ENCODE measurements at places on chromosomes 3 and 15.

DNA sequence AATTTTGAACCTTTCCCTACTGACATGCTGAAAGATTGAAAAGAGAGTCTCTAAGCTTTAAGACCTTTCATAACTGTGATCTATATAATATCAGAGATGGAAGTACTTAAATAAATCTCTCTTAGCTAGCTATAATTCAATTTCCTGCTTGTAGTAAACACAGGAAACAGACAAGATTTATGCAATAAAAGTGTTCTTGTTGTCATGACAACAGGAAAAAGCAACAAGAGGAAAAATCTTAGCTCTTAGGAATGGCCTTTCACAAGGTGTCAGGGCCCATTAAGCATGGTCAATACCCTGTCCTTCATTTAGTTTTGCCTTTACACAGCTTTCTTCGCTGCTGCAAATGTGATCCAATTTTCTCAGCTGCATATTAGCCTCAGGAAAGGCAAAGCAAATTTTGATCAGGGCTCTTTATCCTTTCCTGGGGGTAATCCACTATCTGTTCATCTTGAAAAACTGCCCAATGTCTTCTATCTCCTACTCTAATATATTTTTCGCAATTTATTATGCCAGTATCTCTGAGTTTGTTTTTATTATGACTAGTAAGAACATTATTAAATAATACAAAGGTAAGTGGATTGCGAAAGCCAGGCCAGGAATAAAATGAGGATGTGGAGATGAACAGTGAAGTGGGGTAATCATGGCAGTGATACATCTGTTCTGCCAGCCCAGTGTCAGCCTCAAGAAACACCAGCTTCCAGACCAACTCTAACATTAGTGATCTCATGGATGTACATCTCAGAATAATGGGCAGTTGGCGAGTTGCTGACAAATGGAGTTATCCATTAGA is 28.7 kb downstream of the SIDT1 start:
- DNase-seq, result peak; percentile 66

GRCh38 chr3:117630885-117631284 is 921.3 kb downstream of the TUSC7 start:
- no peak for DNase-seq

- peak; percentile 20 for DNase-seq
These were observed 1.5 kb downstream of the DLL4 start for GRCh38 chr15:40930430-40931299.

GRCh38 chr15:40190591-40190990 is 29.7 kb downstream of the BUB1B start:
- peak; percentile 89 for DNase-seq

DNA sequence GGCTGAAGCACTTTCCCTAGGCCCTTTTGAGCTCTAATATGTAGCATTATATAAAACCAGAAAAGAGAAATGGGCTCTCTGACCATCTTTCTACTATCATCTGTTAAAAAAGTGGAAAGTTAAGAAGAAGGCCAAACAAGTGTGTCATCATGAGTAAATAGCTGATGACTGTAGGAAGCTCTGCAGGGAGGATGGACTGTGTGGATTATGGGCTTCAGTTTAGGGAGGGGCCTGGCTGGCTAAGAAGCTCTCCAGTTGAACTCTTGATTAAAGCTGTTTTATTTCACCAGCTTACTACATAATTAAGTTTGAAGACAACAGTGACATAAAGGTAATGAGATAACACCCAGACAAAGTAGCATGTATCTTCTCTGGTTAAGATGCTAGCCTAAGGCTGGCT is 30.6 kb downstream of the INTS14 start:
- DNase-seq, result peak; percentile 73

DNA sequence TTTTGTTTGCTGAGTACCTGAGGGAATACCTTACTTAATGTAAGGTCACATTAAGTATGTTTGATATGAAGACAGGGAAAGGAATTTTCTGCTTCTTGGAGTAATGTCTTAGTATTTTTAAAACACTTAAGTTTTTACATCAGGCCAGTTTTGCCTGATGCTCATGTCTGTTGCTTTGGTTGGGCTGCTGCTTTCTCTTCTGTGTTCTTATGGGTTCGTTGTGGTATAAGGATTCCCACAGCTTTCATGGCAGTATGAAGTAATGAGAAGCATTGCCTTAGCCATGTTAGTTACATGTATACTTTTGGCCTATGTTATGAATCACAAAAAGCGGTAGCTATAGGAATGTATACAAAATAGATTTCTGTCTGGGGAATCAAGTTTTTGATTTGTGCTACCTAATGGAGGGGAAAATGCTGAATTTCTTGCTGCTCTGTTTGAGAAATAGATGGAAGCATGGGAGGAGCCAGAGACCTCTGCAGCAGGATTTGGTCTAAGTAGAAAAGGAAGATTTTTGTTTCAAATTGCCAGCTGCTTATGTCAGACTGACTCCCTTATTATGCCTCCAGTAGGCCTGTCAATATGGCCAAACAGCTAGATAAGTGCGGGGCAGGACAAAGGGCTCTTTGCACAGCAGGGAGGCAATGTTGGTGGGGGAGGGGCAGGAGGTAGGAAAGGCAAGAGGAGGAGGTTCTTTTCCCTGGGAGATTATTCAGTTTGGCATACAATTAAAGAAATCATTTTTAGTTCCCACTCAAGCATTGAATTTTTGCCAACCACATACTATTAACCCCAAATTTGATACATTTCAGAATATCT is 5.2 kb downstream of the SETD5 start:
- peak; percentile 35 for DNase-seq

- no peak for DNase-seq
These were observed 45.5 kb downstream of the LIMD1 start for GRCh38 chr3:45640091-45640507.

DNA sequence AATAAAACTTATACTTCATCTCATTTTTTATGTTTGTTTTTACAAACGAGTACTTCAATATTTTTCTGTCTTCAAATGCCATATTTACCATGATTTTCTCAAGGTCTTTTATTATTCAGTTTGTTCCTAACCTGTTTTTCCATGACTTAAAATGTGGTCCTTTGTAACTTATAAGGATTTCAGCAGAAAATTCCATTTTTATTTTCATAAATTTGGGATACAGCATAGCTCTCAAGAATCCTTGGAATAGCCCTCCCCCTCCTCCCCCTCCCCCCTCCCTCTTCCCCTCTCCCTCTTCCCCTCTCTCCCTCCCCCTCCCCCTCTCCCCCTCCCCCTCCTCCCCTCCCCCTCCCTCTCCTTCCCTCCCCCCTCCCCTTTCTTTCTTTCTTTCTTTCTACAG is 14.9 kb upstream of the STX19 start:
- no peak for DNase-seq

DNA sequence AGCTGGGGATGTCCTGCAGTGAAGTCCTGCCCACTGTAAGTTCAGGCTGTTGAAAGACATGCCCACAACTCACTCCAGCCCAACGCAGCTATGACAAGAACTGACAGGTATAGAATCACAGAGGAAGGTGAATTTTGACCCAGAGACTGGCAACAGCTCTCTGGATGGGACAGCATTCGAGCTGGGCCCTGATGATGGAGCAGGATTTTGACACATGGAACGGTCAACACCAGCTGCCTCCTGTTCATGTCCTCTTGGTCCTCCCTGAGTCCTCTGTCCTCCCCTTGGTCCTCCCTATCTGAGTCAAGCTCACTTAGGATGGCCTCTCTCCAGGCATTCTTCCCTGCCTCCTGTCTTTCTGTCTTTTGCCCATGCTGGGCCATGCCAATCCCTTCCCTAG is 15.2 kb upstream of the ACAN start:
- DNase-seq, result no peak

DNA sequence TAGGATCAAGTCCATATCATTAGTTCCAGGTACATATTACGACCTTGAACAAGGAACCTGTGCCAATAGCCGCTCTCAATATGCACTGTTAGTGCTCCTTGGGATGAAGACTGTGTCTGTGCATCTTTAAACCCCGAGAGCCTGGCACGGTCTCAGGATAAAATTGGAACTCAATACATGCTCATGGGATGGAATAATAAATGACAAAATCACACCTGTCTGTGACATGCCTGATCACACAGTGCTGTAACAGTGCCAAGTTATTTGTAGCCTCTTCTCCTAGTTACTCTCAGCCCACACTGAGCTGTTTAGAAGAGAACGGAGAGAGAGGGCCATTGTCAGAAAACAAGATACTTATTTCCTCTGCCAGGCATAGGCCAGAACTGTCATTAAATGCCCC is 82.2 kb downstream of the SSR3 start:
- no peak for DNase-seq

DNA sequence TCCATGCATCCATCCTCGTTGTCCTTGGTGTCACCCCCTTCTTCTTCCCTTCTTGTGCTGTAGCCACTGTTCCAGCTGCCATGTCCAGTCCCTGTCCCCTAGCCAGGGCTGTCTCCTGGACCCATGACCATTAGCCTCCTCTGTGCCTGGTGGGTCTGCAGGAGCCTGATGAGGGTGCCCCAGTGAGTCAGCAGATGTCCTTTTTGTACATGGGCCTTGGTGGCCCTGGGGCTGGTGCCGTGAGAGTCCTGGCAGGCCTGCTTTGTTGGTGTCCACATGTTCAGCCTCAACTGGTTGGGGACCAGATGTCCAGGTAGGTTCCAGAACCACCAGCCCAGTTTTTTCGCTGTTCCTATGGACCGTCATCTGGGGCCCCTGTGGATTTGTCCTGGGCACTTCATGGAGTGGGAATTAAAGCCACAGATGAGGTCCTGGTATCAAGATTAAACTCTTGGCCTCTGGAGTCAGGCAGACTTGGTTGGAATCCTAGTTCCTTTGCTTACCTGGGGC is 66.1 kb downstream of the FBLN2 start:
- no peak for DNase-seq
